Sciatic nerve (tissue), 2 donors: ENCODE measurements at places on chromosomes 11 and 22. TPM values are rescaled to one million over a fixed set of nuclear protein-coding genes. Genes with fewer than 3 reads are reported as not detected.

The CTSW gene
- total RNA-seq = 2.5 TPM

The ELF5 gene
- total RNA-seq = not detected

The ZNRF3 gene
- total RNA-seq = 12.9 TPM

The OR5A1 gene
- total RNA-seq = not detected

The RFPL1 gene
- not detected for total RNA-seq

The KBTBD3 gene
- total RNA-seq = 16.0 TPM

The PANX3 gene
- not detected for total RNA-seq

The OR4B1 gene
- not detected for total RNA-seq

The C11orf97 gene
- not detected for total RNA-seq

The ESAM gene
- total RNA-seq = 61.0 TPM

The RAB39A gene
- 2.3 TPM for total RNA-seq

The TRPM5 gene
- total RNA-seq = not detected

The FDX1 gene
- 10.5 TPM for total RNA-seq

The ROBO4 gene
- 34.4 TPM for total RNA-seq

The CASP12 gene
- total RNA-seq = 2.3 TPM

The TSSK2 gene
- not detected for total RNA-seq
